ENCODE measurements at places on chromosomes 2 and 18.

- DNase-seq, result no peak
Observed at GRCh38 chr2:141940709-141941108, 190.1 kb downstream of the LRP1B start.

DNA sequence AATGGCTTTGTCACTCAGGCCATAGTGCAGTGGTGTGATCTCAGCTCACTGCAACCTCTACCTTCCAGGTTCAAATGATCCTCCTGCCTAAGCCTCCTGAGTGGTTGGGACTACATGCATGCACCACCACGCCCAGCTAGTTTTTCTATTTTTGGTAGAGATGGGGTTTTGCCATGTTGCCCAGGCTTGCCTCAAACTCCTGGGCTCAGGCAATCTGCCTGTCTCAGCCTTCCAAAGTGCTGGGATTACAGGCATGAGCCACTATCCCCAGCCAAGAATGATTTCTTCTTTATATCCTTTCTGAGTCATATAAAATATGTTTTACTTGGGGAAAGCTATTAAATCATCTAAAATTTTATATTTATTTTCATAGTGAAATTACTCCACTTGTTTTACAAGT lies 61.3 kb downstream of the CYBRD1 start:
- no peak for DNase-seq

GRCh38 chr2:12126318-12126717 lies 379.9 kb downstream of the LPIN1 start:
- DNase-seq, result no peak

DNA sequence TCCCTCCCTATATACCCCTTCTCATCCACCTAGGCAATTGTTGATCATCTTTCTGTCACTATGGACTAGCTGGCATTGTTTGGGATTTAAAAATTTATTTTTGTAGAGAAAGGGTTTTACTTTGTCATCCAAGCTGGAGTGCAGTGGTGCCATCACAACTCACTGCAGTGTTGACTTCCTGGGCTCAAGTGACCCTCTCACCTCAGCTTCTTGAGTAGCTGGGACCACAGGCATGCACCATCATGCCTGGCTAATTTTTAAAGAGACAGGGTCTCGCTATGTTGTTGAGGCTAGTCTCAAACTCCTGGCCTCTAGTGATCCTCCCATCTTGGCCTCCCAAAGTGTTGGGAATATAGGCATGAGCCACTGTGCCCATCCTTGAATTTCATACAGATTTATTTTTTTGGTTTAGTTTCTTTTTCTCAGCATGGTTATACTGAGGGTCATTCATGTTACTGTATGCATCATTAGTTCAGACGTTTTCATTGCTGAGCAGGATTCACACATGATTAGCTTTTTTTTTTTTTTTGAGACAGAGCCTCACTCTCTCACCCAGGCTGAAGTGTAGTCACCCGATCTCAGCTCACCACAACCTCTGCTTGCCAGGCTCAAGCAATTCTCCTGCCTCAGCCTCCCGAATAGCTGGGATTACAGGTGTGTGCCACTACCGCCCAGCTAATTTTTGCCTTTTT lies 8.6 kb upstream of the PCARE start:
- no peak for DNase-seq

- no peak for DNase-seq
Observed at GRCh38 chr2:218307415-218308090, 15.2 kb upstream of the TMBIM1 start.

DNA sequence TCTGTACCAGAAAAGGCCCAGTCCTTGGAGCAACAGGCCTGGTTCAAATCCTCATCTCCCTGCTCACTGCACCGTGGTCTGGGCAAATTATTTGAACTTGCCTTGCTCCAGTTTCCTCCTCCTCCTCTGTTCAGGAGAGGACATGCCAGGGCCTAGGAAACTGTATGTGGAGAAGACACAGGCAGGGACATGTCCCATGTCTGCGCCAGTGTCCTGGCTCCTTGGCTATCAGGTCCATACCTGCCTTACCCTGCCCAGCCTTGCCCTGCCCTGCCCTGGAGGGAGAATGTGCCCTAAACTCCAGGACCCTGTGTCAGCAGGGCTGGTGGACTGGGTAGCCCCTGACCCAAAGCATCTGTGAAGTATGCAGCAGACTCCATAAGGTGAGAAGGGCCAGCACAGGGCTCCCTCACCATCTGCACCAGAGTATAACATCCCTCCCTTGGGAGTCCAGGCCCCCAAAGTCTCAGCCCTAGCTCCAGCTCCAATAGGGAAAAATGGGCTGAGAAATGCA lies 165.3 kb downstream of the GALNT1 start:
- no peak for DNase-seq

DNA sequence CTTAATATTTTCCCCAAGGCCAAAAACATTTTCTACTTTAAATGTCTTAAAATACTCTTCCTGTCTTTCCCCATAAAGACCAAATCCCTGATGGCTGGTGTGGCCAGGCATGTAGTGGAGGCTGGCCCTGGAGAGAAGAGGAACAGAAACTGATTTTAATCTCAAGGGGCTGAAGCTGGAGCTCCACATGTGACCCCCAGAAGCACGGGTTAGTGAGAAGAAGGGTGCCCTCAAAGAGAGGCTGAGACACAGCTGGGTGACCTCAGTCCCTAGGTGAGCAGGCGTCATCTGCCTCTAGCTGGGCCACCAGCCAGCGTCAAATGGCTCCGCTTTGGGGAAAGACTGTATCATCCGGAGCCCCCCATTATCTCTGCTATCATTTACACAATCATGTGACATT lies 19.3 kb upstream of the TMEM18 start:
- DNase-seq, result no peak

- DNase-seq, result no peak
Observed at GRCh38 chr2:143177096-143177786, 48.0 kb downstream of the ARHGAP15 start.

DNA sequence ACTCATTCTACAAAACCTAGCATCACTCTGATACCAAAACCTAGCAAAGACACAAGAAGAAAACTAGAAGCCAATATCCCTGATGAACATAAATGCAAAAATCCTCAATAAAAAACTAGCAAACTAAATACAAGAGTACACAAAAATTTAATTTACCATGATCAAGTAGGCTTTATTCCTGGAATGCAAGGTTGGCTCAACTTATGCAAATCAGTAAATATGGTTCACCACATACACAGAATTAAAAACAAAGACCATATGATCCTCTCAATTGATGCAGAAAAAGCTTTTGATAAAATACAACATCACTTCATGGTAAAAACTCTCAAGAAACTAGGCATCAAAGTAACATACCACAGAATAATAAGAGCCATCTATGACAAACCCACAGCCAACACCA lies 188.3 kb downstream of the ETAA1 start:
- DNase-seq, result no peak

DNA sequence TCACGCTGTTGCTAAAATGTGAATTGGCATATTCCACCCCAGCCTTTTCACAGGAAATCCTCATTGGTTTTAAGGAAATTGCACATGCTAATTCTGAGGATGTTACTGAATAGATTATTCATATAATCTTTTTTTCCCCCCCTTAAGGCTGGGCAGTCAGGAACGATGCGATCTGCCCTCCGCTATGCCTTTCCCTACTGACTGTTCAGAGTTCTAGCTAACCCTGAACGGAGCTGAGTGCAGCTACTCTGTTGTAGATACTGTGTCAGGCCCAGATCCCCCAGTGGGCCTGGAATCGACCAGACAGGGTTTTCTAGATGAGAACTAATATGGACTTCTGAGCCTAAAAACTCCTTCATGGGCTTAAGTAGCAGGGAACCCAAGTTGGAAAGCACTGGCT lies 192.2 kb downstream of the TCF4 start:
- no peak for DNase-seq

GRCh38 chr18:29616867-29617266 lies 1425.7 kb downstream of the DSC3 start:
- DNase-seq, result no peak
